Endothelial cell of umbilical vein (primary cell): ENCODE measurements at places on chromosomes 1 and 21. TPM values are rescaled to one million over a fixed set of nuclear protein-coding genes. Genes with fewer than 3 reads are reported as not detected.

Gene BMP8B
- 0.07 TPM in 1 of 2 replicates, not detected in the other for total RNA-seq

Gene RHOC
- 652 and 699 TPM in 2 replicates for total RNA-seq

Gene CADM3
- total RNA-seq, result 2.7 and 4.1 TPM in 2 replicates

Gene FAM229A
- total RNA-seq, result 8.6 and 11.6 TPM in 2 replicates

Gene WNT3A
- not detected in 2 replicates for total RNA-seq

Gene ACTA1
- 0.22 TPM in 1 of 2 replicates, not detected in the other for total RNA-seq

Gene RBM11
- not detected in 2 replicates for total RNA-seq

Gene SLC44A5
- total RNA-seq, result 1.6 TPM in 2 replicates

Gene RIPK4
- total RNA-seq, result not detected in 2 replicates

Gene LEFTY1
- not detected in 2 replicates for total RNA-seq

Gene PLA2G2D
- total RNA-seq, result not detected in 2 replicates

Gene CFAP45
- total RNA-seq, result 2.1 and 2.5 TPM in 2 replicates

Gene IRF6
- total RNA-seq, result 22.1 and 42.0 TPM in 2 replicates

Gene CDCA8
- total RNA-seq, result 43.7 and 45.7 TPM in 2 replicates

Gene TBX19
- 1.6 and 2.3 TPM in 2 replicates for total RNA-seq

Gene KRTAP25-1
- not detected in 2 replicates for total RNA-seq

Gene VANGL2
- total RNA-seq, result not detected in 2 replicates

Gene FCRLB
- total RNA-seq, result 0.62 and 0.90 TPM in 2 replicates

Gene RAP1GAP
- 0.20 TPM in 1 of 2 replicates, not detected in the other for total RNA-seq

Gene CRB1
- total RNA-seq, result not detected in 2 replicates

Gene WNT9A
- total RNA-seq, result 4.1 and 5.4 TPM in 2 replicates

Gene PDPN
- total RNA-seq, result not detected in 2 replicates
